ENCODE measurements at places on chromosomes 4 and X.

- no peak for DNase-seq
Measured at GRCh38 chr4:32172761-32173160, 1452.6 kb downstream of the PCDH7 start.

DNA sequence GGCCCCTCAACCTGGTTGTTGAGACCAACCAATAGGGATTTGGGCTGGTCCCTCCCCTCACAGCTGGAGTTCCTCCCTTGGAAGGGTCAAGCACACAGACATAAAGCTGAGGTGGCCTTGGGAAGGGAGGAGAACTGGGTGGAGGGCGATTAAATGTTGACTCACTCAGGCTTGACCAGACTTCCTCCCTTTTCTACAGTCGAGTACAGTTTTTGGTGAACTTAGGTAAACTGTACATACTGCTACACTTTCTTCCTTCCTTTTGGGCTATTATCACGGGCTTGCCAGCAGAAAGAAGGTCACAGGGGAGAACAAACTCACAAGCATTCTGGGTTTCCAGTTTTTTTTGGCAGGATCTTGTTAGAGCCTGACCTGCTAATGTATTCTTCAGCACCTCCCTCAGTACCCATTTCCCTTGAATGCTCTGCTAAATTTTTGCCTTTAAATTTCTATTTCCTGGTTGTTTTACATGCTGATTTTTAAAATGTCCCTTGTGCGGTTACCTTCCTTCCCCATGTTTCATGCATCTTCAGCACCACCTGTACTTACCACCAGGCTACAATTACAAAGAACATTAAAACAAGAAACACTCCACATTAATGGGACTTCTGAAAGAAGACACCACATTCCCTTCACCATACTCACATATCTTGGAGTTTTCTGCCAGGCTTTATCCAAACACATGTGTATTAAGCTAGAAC lies 135.2 kb upstream of the RASGEF1B start:
- no peak for DNase-seq

- no peak for DNase-seq
Measured at GRCh38 chr4:89314291-89314690, 6.7 kb upstream of the GPRIN3 start.

DNA sequence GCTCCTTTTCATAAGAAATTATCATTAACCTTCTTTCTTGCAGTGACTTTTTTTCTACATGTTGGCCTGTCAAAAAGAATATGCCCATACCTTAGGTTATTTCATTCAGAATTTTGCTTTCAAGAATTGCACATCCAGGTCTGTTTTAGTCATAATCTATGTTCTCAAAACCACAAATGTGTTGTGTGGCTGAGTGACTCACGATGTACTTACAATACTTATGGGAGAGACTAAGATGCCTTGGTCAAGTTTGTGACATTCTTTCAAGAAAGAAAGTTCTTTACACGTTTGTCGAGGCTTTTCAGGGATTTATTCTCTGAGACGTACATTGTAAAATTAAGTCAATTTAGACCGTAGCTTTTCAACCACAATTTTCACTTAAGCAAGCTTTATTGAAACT lies 396.7 kb downstream of the FSTL5 start:
- no peak for DNase-seq

GRCh38 chr4:175716961-175717360 lies 95.1 kb downstream of the GPM6A start:
- DNase-seq, result no peak
